ENCODE measurements at places on chromosomes 13 and 19.

GRCh38 chr19:43735957-43736356, 18.8 kb downstream of the SMG9 start:
- no peak for DNase-seq

- DNase-seq: no peak
Measured at GRCh38 chr13:22496803-22497508, 683.8 kb upstream of the SGCG start.

- no peak for DNase-seq
Measured at GRCh38 chr13:33053397-33054066, 37.3 kb downstream of the KL start.

- no peak for DNase-seq
Measured at GRCh38 chr19:41288673-41289530, 21.1 kb upstream of the CCDC97 start.

GRCh38 chr13:41465898-41466320, 8.6 kb downstream of the RGCC start:
- no peak for DNase-seq

GRCh38 chr19:15274477-15274876, 42.2 kb upstream of the EPHX3 start:
- DNase-seq: no peak

GRCh38 chr13:21347753-21348318, 111.3 kb downstream of the ZDHHC20 start:
- DNase-seq: no peak

- DNase-seq: no peak
Measured at GRCh38 chr13:81762449-81762848, 1421.5 kb upstream of the SPRY2 start.

DNA sequence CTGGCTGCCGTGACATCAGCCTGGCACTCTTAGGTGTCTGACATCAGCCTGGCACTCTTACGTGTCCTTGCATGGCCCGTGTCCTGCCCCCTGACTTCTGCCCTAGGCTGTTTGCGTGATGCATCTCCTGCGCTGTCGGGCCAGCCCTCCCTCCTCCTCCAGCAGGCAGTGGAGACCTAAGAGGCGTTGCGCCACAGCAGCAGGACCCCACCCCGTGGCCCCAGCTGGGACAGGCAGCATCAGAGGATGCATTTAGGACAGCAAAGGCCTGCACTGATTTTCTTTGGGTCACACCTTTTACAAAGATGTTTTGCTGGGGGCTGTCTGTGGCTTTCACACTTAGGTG, 65.3 kb downstream of the GPR12 start:
- no peak for DNase-seq

GRCh38 chr13:24097064-24097463, 63.5 kb upstream of the SPATA13 start:
- DNase-seq: no peak

GRCh38 chr19:10517361-10517759, at the start of gene S1PR5:
TSS of gene S1PR5 (minus strand) at chr19:10517447. CDS start at chr19:10515011, 2,436 bp downstream.
- peak; percentile 42 for DNase-seq

GRCh38 chr19:13983213-13983889, 22.8 kb downstream of the RFX1 start:
- peak; percentile 32 for DNase-seq

DNA sequence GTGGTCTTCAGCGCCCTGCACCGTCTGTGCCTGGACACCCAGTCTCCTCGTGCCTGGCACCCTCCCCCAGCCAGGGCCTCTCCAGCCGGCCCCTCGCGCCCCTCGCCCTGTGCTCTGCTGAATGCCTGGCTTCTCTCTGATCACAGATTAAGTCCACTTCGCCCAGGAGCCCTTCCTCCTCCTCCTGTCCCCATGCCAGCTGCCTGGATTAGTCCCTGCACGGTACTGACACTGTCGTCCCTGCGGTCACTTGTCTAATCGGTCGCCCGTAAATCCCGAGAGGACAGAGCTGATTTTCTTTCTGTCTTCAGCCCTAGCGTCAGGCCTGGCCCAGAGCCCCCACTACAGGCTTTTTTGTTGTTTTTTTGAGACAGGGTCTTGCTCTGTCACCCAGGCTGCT, 6.6 kb downstream of the THOP1 start:
- no peak for DNase-seq

DNA sequence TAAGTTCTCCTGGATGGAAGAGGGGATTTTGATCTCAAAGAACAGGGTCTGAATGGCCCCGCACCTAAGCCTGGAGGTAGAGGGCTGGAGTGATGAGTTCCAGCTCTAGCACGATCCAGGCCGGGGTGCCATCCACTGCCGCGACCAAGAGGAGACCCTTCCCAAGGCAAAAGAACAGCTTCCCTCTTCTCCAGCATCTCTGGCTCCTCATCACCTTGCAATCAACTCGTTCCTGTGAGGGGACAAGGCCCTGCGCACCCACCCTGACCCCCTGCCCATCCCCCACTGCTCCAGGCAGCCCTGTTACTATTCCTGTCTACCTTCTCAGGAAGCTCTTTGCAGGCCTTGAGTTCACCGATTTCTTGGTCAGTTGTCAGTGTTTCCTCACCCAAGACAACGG, 17.8 kb downstream of the COL4A1 start:
- DNase-seq: no peak

DNA sequence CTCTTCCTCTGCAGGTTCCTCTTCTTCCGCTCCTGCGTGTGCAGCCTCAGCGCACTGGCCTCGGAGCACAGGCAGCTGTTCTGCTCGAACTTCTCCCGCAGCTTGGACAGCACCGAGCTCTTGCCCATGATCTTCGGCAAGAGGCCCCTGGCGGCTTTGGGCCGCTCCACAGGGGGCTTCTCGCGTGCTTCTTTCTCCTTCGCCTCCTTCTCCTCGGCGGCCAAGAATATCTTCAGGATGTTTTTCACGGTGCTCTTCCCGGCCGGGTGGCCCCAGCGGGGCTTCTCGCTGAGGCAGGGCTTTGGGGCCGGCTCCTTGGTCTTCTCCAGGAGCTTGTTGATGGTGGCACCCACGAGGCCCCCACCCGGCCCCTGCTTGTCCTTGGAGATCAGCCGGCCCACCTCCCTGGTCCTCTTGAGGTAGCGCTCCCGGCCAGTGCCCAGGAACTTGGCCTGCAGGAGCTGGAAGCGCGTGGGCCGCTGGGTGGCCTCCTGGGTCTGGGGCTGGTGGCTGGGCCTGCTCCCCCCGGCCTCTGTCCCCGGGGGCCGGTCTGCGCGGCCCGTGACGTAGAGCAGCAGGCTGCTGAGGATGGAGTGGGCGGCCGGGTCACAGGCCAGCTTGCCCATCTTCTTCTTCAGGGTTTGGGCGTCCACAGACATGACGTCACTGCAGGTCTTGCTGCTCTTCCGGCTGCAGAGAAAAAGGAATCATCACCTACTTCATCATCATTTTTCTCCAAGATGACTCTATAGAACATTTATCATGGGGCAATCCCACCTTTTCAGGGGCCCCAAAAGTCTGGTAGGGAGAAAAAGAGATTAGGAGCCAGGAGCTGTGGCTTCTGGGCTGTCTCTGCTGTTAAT, 43.8 kb upstream of the GRTP1 start:
- no peak for DNase-seq

- no peak for DNase-seq
Measured at GRCh38 chr19:1814833-1815604, 2.9 kb upstream of the ATP8B3 start.

GRCh38 chr19:46732172-46732938, 13.5 kb upstream of the FKRP start:
- DNase-seq: no peak

- DNase-seq: no peak
Measured at GRCh38 chr13:22862478-22862877, 318.3 kb upstream of the SGCG start.

GRCh38 chr13:109145631-109146030, 516.2 kb downstream of the MYO16 start:
- DNase-seq: peak; percentile 73

DNA sequence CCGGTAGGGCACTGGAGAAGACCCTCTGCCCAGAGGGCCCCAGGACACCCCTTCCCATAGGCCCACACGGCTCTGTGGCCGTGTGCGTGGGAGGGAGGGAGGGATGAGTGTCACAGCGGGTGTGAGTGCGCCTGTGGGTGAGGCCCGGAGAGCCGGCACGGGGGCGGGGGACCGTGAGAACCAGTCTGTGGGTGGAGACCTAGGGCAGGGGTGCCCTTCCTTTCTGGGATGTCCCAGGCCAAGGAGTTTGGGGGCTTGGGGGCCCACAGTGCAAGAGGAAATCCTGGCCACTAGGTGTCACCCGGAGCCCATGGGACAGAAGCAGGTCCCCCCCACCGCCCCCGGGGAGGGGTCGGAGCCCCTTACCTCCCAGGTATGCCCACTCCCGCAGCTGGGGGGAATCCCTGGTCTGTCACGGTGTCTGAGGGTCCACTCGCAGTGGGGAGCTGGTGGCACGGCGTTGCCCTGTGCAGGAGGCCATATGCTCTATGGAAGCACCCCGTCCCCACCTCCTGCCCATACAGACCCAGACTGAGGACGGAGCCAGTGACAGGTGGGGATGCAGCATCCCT, 16.0 kb upstream of the SLC7A10 start:
- DNase-seq: no peak

Measured in NCI-H1105 treated with DMSO at 0.1 percent for 48 hours (cell line).